ENCODE measurements at places on chromosomes 12 and 14.

DNA sequence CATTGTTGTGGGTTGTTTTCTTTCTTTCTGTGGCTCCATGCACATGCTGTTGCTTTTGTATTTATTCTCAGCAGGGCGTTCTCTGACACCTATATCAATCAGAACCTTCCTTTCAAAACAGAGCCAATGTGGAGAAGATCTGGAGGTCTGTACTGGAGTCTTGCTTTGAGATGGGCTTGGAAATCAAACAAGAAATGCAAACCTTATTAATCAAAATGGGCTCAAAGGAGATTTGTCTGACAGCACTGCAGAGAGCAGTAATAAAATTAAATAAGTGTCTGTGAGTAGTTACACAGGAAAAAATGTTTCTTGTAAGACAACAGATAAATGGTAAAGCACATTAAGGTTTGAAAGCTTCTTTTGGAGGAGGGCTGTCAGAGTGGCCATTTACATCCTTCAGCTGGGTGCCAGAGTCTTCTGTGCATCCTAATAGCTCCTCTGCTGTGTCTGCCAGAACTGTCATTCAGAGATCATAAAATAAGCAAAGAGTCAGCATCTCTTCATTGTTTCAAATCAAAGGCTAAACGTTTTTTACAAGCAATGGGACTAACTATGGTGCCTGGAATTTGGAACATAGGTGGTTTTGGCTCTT, 414.3 kb downstream of the NAV3 start:
- DNase-seq: no peak

GRCh38 chr12:50062728-50063460, 5.5 kb downstream of the ASIC1 start:
- DNase-seq: no peak

DNA sequence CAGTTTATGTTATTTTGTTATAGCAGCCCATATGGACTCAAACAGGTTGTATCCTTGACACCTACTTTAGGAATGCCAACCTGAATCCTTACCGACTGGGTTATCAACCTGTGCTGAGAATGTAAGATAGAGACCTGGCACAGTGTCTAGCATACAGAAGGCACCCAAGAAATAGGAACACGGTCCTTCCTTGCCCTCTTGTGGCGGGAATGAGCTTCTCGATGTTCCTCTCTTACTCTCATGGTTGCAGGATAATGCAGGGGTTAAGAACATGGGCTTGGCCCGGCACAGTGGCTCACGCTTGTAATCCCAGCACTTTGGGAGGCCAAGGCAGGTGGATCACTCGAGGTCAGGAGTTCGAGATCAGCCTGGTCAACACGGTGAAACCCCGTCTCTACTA, 6.5 kb downstream of the C12orf43 start:
- DNase-seq: peak; percentile 18

- no peak for DNase-seq
These were observed 20.5 kb downstream of the UBC start for GRCh38 chr12:124893792-124894516.

GRCh38 chr12:82968631-82969367, 282.1 kb downstream of the TMTC2 start:
- DNase-seq: peak; percentile 84

- DNase-seq: no peak
These were observed 16.7 kb downstream of the CNIH1 start for GRCh38 chr14:54424479-54424901.

GRCh38 chr14:100150932-100151587, 8.4 kb downstream of the DEGS2 start:
- no peak for DNase-seq

DNA sequence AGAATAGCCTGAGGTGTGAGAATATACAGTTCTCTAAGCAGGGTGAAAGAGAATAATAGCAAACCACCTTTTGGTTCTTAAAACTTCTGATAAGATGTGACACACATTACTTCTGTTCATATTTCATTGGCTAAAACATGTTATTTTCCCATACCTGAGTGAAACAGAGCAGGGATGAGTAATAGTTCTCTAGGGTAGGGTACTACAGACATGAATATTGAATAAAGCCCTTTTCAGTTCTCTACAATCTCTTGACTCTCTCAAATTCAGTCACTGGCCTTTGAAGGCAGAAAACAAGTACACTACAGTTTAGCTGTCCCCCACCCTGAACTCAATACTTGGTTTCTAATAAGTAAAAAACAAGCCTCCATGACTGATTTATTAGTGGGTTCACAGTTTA, 454.1 kb upstream of the MDGA2 start:
- DNase-seq: no peak

GRCh38 chr14:24576182-24576581, at the start of gene CTSG:
TSS of gene CTSG (minus strand) at chr14:24576250. CDS start at chr14:24576223, 27 bp downstream.
- DNase-seq: no peak

DNA sequence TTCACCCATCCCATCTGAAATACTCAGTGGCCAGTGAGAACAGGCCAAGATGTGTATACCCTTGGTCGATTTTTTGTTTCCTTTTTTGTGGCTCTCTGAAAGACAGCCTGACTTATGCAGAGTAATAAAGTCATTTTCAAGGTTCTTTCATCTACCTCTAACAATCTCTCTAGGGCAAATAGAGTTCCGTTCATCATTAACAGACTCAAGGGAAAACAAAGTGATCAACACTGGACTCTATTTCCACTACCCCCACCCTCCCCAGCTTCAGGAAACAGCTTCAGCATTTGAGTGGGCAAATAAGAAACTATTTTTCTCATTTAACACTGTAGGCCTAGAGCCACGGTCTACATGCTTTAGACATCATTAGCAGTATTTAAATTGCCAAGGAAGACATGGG, 15.9 kb downstream of the PRKAB1 start:
- DNase-seq: no peak

- DNase-seq: peak; percentile 97
These were observed 73.3 kb downstream of the PTHLH start for GRCh38 chr12:27899151-27899661.

GRCh38 chr14:104087505-104087904, 2.0 kb downstream of the ASPG start:
- DNase-seq: no peak

DNA sequence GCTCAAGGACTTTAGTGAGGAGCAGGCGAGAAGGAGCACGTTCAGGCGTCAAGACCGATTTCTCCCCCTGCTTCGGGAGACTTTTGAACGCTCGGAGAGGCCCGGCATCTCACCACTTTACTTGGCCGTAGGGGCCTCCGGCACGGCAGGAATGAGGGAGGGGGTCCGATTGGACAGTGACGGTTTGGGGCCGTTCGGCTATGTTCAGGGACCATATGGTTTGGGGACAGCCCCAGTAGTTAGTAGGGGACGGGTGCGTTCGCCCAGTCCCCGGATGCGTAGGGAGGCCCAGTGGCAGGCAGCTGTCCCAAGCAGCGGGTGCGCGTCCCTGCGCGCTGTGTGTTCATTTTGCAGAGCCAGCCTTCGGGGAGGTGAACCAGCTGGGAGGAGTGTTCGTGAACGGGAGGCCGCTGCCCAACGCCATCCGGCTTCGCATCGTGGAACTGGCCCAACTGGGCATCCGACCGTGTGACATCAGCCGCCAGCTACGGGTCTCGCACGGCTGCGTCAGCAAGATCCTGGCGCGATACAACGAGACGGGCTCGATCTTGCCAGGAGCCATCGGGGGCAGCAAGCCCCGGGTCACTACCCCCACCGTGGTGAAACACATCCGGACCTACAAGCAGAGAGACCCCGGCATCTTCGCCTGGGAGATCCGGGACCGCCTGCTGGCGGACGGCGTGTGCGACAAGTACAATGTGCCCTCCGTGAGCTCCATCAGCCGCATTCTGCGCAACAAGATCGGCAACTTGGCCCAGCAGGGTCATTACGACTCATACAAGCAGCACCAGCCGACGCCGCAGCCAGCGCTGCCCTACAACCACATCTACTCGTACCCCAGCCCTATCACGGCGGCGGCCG, 1.1 kb downstream of the PAX9 start:
- no peak for DNase-seq

- DNase-seq: no peak
These were observed 453.7 kb downstream of the ATP23 start for GRCh38 chr12:58395056-58395455.

DNA sequence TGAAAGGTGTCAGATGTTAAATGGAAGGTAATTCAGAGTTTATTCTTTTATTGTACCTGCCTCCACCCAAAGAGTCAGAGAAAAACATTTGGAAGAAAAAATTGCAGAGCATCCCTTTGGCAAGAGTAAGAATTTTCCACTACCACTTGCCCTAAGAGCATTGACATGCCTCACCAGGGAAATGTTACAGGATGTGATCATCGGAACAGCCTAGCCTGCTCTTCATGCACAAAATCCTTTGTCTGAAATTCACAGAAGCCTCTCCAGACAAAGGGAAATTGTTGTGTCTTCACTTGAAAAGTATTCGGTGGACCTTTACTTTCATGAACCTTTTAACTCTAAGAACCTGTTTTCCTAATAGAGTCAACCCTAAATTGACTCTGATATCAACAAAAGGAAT, 36.9 kb downstream of the ATP2A2 start:
- DNase-seq: no peak

- no peak for DNase-seq
These were observed 29.5 kb downstream of the CCDC198 start for GRCh38 chr14:57464008-57464730.

DNA sequence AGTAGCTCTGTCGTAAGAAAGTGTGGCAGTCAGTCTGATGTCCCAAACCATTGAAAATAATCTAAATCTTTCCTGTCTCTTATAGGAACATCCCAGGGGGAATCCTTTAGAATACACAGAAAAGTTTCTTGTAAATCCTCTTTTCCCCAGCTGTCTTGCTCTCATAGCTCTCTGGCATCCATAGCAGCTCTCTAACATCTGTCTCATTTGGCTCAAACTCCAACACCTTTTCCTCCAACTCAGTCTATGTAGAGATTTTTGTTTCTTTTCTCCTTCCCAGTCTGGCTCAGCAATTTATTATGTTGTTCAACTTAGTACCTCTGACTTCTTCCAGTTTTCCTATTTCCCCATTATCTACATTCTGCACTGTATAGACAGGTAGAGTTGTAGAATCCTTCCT, 84.4 kb upstream of the NEDD1 start:
- DNase-seq: no peak

Data from NCI-H2171 (cell line).